ENCODE measurements at places on chromosomes 16 and 17.
A peak's percentile ranks its signal among the peaks of the same experiment; 100 is the strongest.

DNA sequence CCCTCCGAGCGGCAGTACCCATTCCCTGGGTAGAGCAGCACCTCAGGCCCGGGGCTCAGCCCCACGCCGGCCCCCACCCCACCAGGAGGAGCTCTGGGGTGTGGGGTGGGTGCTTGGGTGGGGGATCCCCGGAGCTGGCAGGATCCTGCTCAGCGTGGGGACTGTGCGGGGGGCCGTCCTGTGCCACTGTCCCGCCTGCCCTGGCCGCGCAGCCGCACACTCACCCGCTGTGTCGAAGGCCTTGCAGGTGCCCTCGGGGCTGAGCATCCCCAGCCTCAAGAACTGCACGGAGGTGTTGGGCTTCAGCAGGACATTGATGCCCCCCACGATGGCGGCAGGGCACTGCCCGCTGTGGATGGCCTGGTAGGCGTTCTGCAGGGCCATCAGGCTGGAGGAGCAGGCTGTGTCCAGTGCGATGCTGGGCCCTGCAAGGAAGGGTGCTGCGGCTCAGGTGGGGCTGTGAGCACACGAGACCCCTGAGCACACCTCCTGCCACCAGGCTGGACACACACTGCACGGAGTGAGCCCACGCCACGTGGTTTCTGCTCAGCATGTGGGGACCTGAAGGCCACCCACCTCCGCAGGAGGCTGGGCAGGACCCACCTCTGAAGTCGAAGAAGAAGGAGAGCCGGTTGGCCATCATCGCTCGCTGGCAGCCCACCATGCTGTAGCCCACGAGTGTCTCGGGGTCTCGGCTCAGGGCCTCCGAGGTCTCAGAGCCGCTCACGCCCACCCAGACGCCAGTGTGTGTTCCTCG, 4.9 kb downstream of the FASN start:
- DNase-seq = no peak

DNA sequence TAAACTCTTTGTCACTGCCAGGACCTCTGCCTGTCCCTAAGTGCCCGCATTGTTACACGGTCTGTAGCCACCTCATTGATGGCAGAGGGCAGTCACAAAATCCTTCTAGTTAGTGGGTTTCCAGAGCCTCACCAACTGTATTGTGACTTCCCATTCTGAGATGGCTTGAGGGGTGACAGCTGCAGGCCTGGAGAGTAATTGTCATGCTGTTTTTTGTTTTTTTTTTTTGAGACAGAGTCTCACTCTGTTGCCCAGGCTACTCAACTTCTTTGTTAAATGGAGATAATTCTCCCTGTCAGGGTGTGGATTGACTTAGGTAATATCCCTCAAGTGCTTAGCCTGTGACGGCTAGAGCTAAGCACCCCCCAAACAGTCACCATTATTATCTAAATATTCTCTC, 77.9 kb downstream of the SDR42E1 start:
- DNase-seq = no peak

GRCh38 chr17:80262775-80263244, 2.2 kb downstream of the RNF213 start:
- DNase-seq = no peak

DNA sequence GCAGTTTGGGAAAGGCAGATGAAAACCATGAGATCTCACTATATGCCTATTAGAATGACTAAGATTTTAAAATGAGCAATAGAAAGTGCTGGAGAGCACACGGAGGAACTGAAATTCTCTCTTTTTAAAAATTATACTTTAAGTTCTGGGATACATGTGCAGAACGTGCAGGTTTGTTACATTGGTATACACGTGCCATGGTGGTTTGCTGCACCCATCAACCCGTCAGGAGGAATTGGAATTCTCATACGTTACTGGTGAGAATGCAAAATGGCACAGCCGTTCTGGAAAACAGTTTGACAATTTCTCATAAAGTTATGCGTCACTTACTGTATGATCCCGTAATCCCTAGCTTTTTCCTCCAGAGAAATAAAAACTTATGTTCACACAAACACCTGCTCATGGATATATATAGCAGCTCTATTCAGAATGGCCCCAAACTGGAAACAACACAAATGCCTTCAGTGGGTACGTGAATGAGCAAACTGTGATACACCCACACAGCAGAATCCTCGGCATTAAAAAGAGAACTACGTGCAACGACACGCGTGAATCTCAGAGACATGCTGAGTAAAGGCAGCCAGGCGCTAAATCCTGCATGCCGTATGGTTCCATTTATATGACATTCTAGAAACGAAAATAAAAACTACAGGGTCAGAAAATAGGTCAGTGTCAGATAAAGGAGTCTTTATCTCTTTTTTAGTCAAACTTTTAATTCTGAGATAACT, 11.8 kb downstream of the PIK3R6 start:
- DNase-seq = no peak

GRCh38 chr16:5017678-5017969, 16.1 kb downstream of the NAGPA start:
- no peak for DNase-seq

DNA sequence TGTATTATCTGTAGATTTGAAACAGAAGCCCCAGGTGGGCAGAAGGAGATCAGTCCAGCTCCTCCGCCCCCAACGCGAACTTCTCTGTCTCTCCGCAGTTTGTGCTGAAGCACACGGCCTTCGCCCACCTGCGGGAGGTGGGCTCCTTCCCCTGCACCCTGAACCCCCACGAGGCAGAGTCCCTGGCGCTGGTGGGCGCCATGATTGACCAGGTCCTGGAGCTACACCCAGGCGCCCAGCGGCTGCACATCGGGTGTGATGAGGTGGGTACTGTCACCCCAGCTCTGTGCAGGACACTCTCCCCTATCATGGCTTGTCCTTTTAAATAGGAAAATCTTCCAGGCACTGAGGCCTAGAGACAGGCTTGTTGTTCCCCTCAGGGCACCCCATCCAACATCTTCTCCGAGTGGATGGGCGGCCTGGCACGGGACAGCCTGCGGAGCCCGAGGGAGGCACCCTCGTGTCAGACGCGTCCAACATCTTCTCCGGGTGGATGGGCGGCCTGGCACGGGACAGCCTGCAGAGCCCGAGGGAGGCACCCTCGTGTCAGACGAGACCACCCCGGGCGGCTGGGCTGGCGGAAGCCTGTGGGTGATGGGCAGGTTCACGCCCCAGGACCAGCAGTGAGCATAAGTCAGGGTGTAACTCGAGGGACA, 15.3 kb upstream of the OGFOD3 start:
- DNase-seq = no peak

GRCh38 chr16:73000020-73000906, 47.7 kb downstream of the ZFHX3 start:
- no peak for DNase-seq

GRCh38 chr17:8487130-8487645, 51.5 kb downstream of the NDEL1 start:
- no peak for DNase-seq

DNA sequence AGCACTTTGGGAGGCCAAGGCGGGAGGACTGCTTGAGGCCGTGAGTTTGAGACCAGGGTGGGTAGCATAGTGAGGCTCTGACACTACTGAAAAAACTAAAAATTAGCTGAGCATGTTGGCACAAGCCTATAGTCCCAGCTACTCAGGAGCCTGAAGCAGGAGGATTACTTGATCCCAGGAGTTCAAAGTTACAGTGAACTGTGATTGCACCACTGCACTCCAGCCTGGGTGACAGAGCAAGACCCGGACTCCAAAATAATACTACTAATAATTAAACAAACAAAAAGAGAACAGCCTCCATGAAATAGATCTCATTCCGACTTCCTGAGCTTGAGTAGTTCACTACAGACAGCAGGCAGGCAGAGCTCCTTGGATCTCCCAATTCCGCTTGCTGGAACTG, 2.7 kb upstream of the RBBP6 start:
- DNase-seq = no peak

DNA sequence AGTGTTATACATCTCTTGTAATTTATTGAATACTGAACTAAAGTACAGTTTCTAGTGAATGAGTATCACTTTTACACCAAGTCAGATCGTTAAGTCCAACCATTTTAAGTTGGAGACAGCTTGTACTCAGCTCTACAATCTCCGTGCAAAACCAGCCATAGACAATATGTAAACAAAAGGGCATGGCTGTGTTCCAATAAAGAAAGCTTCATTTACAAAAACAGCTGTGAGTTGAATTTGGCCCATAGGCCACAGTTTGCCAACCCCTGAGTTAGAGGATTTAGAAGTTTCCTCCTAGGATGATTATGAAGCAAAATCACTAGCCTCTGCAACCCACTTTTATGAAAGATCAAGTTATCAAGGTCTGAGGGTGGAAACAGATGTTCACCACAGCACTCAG, 105.7 kb upstream of the RCVRN start:
- DNase-seq = no peak

DNA sequence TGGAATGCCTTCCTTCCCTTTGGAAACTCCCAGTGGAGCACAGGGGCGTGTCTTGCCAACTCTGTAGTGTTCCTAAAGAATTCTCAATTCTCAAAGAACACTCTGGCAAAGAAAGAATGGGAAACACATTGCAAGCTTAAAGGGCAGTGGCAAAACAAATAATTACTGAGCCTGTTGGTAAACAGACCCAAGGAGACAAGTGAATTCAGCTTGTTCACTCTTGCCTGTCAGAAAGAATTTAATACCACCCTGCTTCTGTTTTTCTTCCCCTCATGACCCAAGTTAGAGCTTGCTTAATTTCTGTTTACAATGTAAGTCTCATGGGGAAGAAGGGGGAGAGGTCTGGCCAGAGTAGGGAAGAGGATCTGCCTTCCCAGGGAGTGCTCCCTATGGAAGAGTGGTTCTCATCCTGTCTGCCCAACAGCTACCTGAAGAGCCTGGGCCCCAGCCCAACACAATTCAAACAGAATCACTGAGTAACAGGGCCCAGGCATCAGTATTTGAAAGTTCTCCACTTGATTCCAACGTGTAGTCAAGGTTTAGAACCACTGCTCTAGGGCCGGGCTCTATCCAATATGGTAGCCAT, 386.0 kb downstream of the SLC39A11 start:
- no peak for DNase-seq

DNA sequence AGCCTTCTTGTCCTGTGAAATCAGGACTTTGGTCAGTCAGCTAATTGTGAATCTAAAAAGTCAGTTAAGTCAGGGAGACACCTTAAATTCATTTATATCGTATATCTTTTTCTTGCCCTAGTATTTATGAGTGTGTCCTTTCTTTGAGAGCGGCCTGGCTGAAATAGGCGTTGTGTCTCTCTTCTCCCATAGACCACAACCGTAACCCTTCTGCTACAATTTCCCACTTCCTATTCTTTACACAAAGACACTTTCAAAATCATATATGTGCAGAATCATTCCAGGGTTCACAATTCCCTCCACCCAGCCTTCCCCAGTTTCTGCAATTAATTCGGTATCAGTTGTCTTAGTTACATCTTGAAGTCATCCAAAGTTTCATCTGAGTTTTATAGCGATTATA, 14.0 kb upstream of the COTL1 start:
- no peak for DNase-seq

DNA sequence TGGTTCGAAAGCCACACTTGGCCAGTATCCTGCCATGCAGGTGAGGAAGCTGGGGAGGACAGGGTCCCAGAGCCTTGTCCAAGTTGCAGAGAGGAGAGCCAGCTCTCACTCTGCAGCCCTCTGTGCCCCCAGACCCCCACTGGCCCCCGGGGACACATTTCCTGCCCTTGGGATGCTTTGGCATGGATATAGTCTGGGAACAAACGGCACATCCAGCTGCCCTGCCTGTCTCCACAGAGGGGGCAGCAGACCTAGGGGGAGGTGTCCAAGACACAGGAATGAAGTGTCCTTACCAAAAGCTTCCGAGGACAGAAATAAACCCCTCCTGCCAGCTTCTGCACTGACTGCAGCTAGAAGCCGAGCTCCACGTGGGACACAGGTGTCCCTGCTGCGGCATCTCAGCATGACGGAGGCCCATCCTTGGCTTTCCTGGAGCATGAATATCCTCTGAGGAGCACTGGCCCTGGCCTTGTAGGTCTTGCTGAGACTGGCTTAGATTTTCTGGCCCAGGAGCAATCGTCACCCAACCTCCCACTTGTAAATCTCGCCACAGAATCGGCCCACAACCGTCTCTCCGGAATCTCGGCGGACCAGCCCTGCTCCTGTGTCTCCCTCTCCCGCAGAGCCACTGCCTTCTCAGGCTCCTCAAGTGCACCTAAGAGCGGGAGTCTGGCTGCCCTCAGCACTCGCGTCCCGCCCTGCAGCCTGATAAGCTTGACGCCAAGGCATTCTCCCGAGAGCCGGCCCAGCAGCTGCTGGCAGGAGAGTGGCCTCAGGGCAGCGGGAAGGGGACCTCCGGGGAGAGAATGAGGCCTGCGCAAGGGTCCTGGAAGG, 1.1 kb upstream of the CAPN15 start:
- peak; percentile 50 for DNase-seq

DNA sequence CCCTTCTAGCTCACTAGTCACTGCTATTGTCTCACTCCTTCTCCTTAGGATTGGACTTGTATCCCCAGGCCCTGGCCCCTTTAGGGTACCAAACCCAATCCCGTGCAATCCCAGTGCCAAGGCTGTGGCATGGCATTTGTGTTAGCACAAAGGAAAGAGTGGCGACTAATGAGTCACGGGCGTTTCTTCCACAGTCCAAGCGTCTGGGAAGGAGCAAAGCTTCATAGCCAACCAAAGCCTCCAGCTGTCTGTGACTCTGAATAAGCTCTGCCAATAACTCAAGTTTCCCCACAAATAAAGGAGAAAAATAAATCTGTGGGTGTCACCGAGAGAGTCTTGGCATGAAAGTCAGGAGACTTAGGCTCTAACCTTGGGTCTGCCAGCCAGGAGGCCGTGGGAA, 54.6 kb upstream of the COX10 start:
- DNase-seq = no peak

- DNase-seq = no peak
These were observed 51.7 kb downstream of the TBX4 start for GRCh38 chr17:61503961-61504360.

DNA sequence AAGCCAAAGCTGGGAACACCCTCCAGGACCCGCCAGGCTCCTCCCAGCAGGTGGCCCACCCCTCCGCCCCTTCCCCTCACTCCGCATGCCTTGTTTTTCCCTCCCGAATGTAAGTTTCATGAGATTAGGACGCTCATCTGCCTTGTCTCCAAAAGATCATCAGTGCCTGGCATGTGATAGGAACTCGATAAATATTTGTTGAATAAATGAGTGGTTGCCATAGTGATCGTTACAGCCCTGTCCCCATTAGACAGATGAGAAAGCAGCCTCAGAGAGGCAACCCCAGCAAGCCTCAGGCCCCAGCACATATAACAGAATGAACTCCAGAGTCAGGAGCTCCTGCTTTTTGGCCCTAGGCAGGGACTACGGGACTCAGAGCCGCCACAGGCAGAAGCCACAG, 5.0 kb downstream of the CAMKK1 start:
- no peak for DNase-seq

DNA sequence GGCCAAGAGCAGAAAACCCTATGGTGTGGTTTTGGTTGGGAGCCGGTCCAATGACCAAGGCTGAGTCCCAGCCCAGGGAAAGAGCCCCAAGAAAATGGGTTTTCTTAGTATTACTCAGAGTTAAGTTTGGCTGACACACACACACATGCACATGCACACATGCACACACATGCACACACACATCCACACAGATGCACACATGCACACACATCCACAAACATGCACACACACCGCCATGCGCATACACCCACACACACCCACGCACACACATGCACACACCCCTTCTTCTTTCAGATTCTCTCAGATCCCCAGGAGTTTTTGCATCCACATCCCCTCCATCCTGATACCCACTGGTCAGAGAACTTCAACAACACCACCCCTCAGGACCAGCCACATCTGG, 9.1 kb downstream of the ABCC12 start:
- DNase-seq = no peak

GRCh38 chr16:57892041-57892440, 78.9 kb downstream of the CNGB1 start:
- DNase-seq = no peak

GRCh38 chr16:3171855-3172593, 16.0 kb upstream of the OR1F1 start:
- peak; percentile 84 for DNase-seq

Data from activated CD4-positive, alpha-beta T cell treated with anti-CD3 and anti-CD28 coated beads for 48 hours (primary cell).